Cortex of kidney (tissue), 1 donor: ENCODE measurements at places on chromosomes 12 and 14.

- no peak for DNase-seq
Measured at GRCh38 chr14:37056473-37056872, 115.9 kb downstream of the SLC25A21 start.

- DNase-seq, result no peak
Measured at GRCh38 chr12:109735051-109735521, 21.5 kb downstream of the FAM222A start.

- DNase-seq, result no peak
Measured at GRCh38 chr14:93953739-93954515, 22.4 kb downstream of the ASB2 start.

- no peak for DNase-seq
Measured at GRCh38 chr14:33529787-33530757, 420.8 kb downstream of the EGLN3 start.

DNA sequence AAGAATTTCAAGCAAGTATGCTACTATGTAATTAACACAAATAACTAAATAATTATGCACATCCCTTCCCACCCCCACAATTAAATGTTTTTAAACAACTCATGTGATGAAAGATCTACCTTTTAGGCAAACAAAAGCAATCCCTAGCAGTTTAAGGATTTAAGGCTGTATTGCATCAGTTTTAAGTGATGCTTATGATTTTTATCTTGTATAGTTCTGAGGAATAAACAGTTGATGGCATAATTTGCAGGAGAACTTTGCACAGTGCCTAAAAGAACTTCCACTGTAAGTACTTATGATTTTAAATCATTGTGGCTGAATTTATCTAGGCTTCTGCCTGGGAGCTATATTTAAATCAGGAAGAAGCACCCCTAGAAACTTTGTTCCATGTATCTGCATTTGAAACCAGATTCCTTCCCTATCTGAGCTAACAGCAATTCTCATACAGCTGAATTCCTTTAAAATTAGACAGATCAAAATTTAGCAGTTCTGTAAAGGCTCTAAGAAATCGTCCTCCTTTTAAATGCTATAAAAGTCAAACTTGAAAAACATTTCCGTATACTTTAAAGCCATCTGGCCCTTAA is 388.6 kb downstream of the BCAT1 start:
- no peak for DNase-seq

DNA sequence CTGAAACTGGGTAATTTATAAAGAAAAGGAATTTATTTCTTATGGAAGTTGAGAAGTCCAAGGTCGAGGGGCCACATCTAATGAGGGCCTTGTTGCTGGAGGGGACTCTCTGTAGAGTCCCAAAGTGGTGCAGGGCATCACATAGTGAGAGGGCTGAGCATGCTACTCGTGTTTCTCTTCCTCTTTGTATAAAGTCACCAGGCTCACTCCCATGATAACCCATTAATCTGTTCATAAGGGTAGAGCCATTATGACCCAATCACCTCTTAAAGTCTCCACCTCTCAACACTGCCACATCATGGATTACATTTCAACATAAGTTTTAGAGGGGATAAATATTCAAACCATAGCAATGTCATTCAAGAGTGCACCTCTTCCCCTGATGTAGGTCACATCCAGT is 79.1 kb upstream of the ATP2B1 start:
- no peak for DNase-seq

- no peak for DNase-seq
Measured at GRCh38 chr12:18895946-18896345, 158.0 kb downstream of the CAPZA3 start.

DNA sequence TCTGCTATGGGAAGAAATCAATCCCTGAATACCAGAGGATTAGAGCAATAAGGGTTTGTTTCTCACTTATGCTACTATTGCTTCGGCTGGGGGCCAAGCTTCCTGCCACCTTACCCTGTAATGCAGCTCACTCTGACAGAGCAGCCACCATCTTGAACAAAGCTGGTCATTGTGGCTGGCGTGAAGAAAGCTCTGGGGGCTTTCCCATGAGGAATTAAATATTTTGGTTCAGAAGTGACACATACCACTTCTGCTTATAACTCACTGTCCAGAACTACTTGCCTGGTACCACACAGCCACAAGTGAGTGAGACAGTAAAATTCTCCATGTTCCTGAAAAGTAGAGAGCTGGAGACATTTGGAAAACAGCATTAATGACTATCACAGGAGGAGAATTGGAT is 82.6 kb downstream of the GALNT8 start:
- DNase-seq, result no peak

DNA sequence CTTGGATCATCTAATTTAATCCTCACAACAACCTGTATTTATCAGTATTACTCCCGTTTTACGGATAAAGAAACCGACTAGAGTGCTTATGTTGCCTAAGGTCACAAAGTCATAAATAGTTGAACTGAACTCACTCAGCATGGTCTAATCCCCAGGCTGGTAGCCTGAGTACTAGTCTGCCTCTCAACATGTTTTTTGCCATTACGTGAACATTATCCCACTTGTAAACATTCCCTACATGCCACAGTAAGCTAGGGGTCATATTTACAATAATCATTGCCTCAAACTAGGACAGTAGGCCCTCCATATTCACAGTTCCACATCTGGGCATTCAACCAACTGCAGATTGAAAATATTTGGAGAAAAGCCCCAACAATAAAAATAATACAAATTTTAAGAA is 12.1 kb downstream of the SNRPF start:
- DNase-seq, result no peak

- no peak for DNase-seq
Measured at GRCh38 chr14:40656311-40656710, 950.4 kb upstream of the LRFN5 start.

- no peak for DNase-seq
Measured at GRCh38 chr12:51127050-51127729, 43.8 kb upstream of the CSRNP2 start.

DNA sequence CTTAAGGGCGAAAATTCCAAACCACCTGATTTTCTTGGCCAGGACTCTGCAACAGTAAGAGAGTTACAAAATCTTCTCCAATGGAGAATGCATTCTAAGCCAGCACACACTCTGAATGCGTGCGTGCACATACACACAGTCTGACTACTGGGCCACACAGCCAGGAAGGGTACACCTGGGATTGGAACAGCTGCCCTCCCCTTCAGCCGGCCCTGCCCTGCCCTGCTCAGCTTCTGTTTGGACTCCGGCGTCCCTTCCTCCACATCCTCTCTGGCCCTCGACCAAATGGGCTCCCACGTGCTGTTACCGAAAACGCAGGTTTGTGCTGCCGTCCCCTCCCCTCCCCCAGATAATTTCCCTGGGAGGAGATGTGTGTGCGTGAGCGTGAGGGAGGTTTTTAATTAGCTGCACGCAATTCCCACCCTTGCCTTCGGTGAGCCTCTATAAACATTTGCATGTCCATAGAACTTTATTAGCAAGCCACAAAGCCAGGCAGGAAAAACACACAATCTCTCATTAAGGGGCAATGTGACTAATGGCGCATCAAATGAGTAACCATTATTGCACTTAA is 43.0 kb downstream of the CCNK start:
- no peak for DNase-seq

- no peak for DNase-seq
Measured at GRCh38 chr14:95758331-95758730, 44.4 kb upstream of the TCL1A start.

DNA sequence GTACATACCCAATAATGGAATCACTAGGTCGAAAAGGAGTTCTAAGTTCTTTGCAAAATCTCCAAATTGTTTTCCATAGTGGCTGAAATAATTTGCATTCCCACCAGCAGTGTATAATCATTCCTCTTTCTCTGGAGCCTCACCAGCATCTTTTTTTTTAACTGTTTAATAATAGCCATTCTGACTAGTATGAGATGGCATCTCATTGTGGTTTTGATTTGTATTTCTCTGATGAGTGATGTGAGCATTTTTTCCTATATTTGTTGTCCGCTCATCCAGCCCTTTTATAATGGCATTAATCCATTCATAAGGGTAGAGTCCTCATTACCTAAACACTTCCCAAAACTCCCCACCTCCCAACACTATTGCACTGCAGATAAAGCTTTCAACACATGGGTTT is 278.3 kb downstream of the SEC23A start:
- DNase-seq, result no peak

DNA sequence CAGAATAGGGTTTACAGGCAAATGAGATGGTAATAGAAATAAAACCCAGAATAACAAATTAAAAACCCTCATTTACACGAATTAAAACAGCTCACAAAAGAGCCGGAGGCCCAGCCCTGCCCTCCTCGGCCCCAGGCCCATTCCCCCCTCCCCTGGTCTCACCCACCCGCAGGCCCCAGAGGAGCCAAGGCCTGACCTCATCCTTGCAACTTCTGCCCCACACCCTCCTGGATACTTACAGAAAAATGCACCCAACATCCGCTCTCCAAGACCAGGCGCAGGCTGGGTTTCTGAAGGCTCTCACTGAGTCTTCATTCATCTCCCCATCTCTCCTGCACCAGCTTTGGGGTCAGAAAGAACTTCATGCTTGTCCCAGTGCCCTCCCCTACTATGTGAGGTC is 16.2 kb upstream of the VSX2 start:
- no peak for DNase-seq

DNA sequence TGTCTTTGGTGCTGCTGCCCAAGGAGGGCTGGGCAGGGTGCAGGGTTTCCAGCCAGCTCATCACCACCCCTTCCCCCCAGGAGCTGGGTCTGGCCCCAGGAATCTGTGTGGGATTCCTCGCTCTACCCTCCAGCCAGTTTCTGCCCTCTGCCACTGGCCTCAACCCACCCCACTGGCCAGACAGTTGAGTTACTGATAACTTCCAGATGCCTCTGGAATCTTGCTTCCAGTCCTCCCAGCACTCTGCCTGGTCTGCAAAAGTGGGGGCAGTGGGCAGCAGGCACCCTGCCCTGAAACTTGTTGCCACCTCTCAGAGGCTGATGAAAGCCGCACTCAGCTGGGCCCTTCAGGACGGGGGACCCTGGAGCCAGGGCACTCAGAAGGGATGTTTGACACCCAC is 20.1 kb upstream of the TBX3 start:
- DNase-seq, result no peak

DNA sequence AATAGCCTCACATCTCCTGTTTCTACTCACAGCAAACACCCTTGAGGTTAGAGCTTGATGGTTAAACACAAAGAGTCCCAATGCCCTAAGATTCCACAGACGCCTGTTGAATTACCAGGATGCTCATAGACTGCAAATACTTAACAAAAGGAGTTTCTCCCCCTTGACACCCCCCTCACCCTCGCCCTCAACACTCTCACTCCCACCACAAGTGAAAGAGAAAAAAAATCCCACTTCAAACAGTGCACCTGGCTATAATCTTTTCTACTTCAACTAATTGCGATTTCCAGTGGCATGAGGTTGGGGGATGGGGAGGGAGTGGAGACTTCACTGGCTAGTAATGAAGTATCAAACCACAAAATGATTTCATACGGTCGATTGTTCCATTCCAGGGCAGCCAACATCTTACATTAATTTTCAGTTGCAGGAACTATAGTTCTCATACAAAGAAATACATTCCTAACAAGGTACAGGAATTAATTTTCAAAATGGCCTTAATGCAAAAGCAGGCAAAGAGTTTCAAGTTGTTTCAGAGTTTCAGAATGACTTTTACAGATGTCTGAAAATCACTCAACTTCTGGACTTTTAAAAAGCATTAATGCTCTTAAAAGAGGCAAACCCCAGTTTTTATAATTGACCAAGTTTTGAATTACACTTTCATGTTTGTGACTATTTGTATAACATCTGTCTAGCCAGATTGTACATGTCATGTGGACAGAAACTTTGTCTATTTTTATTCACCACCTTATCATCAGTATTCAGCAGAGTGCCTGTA is 390.7 kb downstream of the C12orf75 start:
- DNase-seq, result no peak

- DNase-seq, result no peak
Measured at GRCh38 chr14:54475911-54476310, 12.9 kb downstream of the GMFB start.
